ENCODE measurements at places on chromosomes 3 and 15.

GRCh38 chr3:24270204-24270691 is 224.4 kb downstream of the THRB start:
- no peak for DNase-seq

- peak; percentile 86 for DNase-seq
Observed at GRCh38 chr15:84878504-84878903, 6.0 kb upstream of the SLC28A1 start.

DNA sequence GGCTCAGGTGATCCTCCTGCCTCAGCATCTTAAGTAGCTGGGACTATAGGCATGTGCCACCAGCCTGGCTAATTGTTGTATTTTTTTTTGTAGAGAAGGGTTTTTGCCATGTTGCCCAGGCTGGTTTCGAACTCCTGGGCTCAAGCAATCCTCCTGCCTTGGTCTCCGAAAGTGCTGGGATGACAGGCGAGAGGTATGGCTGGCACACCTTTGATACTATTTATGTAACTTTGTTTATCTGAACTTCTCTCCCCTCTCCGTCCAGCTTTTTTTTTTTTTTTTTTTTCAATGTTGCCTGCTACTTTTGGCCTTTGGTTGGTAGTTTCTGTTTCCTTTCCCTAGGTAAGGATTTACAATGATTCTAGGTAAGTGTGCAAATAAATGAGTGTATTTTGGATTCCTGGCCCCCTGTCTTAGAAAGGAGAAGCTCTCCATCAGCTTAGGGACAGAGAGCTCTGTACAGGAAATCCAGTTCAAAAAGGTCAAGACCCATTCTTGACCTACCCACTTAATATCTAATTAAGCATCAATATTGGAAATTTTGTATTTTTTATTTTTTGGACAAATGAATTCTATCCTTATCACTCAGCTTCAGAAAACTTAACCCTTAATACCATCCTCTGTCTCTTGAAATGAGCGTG is 6.8 kb downstream of the ARL6IP5 start:
- no peak for DNase-seq

DNA sequence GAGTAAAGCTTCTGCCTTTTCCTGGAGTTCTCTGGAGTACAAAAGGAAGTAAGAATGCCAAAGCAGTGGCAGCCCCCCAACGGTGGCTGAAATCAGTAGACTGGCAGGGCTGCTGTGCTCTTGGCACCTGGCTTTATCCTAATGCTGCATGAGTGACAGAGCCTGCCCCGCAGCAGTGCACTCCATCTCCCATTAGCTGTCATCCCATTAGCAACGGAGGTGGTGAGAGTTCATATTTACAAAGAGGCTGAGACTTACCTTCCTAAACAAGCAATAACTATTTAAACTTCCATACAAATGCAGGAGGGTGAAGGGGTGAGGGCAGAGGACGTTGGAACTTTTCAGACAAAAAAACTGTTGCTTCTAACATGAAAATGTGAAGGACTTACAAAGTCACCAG is 51.9 kb downstream of the SERPINI1 start:
- DNase-seq: no peak

DNA sequence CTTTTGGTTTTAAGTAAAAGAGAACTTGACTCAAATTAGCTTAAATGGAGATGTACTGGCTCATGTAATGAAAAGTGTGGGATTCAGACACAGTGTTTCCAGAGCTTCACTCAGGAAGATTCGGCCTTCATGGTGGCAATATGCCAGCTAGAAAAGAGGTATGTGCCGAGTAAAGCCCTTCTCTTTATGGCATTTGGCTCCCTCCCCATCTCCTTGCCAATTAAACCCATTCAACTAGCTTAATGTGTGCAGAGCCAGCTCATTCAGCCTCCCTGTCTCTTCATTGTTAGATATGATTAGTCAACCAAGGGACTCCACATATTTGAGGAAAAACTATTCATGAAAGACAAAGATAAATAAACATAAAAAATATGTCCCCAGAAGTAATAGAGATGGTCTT is 15.0 kb upstream of the TRANK1 start:
- DNase-seq: no peak

- DNase-seq: no peak
Observed at GRCh38 chr3:186354100-186354499, 7.9 kb downstream of the DGKG start.

- no peak for DNase-seq
Observed at GRCh38 chr3:155938409-155938808, 68.0 kb downstream of the GMPS start.

- DNase-seq: no peak
Observed at GRCh38 chr3:42489116-42489936, 13.1 kb upstream of the VIPR1 start.

DNA sequence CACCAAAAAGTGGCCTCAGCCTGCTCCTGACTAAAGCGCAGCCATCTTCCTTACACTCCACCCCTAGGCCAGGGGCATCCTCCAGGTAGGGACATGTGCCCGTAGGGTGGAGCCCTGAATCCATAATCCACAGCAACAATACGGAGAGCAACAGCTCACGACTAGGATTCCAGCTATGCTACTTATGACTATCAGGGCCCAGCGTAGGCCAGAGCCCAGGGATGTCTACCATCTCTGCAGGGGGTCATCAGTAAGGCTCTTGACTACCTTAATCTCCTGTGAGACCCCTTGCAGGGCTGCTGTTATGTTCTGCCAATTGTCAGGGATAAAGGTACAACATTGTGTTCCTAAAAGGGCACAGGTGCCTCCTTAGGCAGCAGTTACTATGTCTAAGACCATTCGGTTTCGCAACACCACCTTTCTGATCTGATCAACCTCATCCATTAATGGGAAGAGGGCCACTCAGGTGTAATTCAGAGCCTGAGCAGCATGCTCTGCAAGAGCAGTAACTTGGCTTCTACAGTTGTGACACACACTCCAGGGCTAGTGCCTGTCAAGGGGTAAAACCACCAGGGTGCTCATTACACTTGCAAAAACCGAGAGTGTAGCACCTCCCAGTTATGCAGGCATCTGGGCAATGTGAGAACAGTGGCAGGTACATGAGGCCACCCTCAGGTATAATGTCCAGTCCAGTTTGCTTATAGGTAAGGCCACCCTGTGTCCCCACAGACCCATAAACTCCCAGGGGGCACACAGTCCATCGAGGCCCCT is 11.0 kb downstream of the CCRL2 start:
- no peak for DNase-seq

DNA sequence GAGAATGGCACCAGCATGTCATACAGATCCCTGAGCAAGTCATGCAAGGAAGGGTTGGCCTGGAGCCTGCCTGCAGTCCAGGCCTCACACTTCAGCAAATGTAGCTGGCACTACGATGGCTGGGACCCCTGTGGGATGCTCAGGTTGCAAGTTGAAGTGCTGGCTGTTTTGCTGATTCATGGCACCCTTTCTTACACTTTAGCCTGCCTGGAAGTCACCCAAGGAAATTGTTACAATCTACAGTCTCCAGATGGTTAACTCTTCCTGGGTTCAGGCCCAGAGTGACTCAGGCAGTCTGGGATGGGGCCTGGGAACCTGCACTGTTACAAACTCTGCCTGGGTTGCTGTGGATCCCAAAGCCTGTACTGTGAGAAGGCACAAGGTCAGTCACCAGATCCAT is 91.0 kb upstream of the SLC6A11 start:
- no peak for DNase-seq

GRCh38 chr3:74883690-74884089 is 269.2 kb upstream of the CNTN3 start:
- no peak for DNase-seq

GRCh38 chr3:143590660-143591059 is 257.6 kb downstream of the SLC9A9 start:
- no peak for DNase-seq

GRCh38 chr15:80873366-80873952 is 94.3 kb downstream of the CEMIP start:
- no peak for DNase-seq

DNA sequence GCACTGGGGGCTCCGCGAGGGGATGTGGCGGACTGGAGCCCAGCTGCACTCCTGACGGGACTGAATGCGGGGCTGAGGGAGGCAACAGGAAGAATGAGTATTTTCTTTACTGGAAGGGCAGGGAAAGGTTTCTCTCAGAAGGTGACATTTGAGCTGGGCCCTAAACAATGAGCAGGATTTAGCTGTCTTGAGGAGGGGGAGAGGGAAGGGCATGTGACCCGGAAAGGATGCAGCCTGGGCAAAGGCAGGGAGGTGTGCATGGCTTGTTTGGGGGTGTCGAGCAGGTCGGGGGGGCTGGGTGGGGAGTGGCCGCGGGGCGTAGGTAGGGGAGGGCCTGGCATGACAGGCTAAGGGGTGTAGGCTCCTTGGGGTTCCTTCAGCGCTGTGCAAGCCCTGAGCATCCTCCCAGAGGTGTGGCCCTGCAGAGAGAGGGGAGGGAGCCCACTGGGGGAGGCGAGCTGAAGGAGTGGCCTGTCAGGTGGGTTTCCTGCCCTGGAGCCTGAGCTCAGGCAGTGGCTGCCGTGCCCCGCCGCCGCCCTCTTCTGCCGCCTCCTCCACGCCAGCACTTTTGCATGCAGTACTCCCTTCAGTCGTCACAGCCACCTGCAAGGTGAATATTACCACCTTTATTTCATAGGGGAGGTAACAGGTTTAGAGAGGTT is 17.2 kb upstream of the ANKDD1A start:
- DNase-seq: peak; percentile 82

Measured in activated naive CD4-positive, alpha-beta T cell treated with anti-CD3 and anti-CD28 coated beads for 36 hours (primary cell).